ENCODE measurements at places on chromosomes 2 and 18. TPM values are rescaled to one million over a fixed set of nuclear protein-coding genes. Genes with fewer than 3 reads are reported as not detected.

ABCB6 gene
- 11.6 TPM for total RNA-seq

HOXD12 gene
- total RNA-seq, result not detected

MERTK gene
- 0.10 TPM for total RNA-seq

PKDCC gene
- not detected for total RNA-seq

REG1A gene
- not detected for total RNA-seq

ALPG gene
- not detected for total RNA-seq

CHRND gene
- not detected for total RNA-seq

KCNG3 gene
- 0.26 TPM for total RNA-seq

PIEZO2 gene
- total RNA-seq, result not detected

RAD51AP2 gene
- total RNA-seq, result not detected

CNTNAP5 gene
- not detected for total RNA-seq

SCYGR6 gene
- total RNA-seq, result not detected

C2orf66 gene
- 0.13 TPM for total RNA-seq

NAT8 gene
- total RNA-seq, result not detected

MAP3K19 gene
- not detected for total RNA-seq

MFSD2B gene
- total RNA-seq, result 0.34 TPM

BOLL gene
- not detected for total RNA-seq

FEZ2 gene
- 17.3 TPM for total RNA-seq

CRYGC gene
- not detected for total RNA-seq

XIRP2 gene
- total RNA-seq, result not detected

SP140L gene
- total RNA-seq, result 90.5 TPM

SCN1A gene
- not detected for total RNA-seq

NCKAP5 gene
- not detected for total RNA-seq

TBR1 gene
- total RNA-seq, result 0.10 TPM

ANKRD30B gene
- total RNA-seq, result not detected

C2orf81 gene
- total RNA-seq, result 1.5 TPM

FIGLA gene
- total RNA-seq, result not detected

FOXD4L1 gene
- total RNA-seq, result 0.29 TPM

ERFE gene
- total RNA-seq, result 0.37 TPM

TUBA4B gene
- total RNA-seq, result not detected

MGAT4A gene
- total RNA-seq, result 73.4 TPM

CHST9 gene
- not detected for total RNA-seq

SP9 gene
- not detected for total RNA-seq

NEU4 gene
- 0.31 TPM for total RNA-seq

C2orf78 gene
- not detected for total RNA-seq

TRIM43 gene
- total RNA-seq, result not detected

POTEI gene
- not detected for total RNA-seq

CENPA gene
- 55.2 TPM for total RNA-seq

DAPL1 gene
- total RNA-seq, result not detected

ANKRD39 gene
- 35.4 TPM for total RNA-seq

COA5 gene
- 21.8 TPM for total RNA-seq

MAP2 gene
- total RNA-seq, result not detected

Measured in activated CD8-positive, alpha-beta T cell treated with anti-CD3 and anti-CD28 coated beads, Interleukin-2, amount 10 ng/mL, durations not matched to agents 7 days and 5 days (primary cell).